ENCODE measurements at places on chromosomes 3 and 15. TPM values are rescaled to one million over a fixed set of nuclear protein-coding genes. Genes with fewer than 3 reads are reported as not detected.

The SYNM gene
- 5.7 TPM for total RNA-seq

The SPESP1 gene
- 2.1 TPM for total RNA-seq

The CD86 gene
- not detected for total RNA-seq

The TMEM39A gene
- total RNA-seq, result 45.4 TPM

The ZNF502 gene
- total RNA-seq, result 4.8 TPM

The MORC1 gene
- not detected for total RNA-seq

The MAGEL2 gene
- not detected for total RNA-seq

The SPRED1 gene
- total RNA-seq, result 39.6 TPM

The SLC22A14 gene
- 0.13 TPM for total RNA-seq

The KATNBL1 gene
- total RNA-seq, result 76.2 TPM

The SEC62 gene
- total RNA-seq, result 41.5 TPM

The FHIT gene
- total RNA-seq, result 2.5 TPM

The FBXO40 gene
- total RNA-seq, result not detected

The ZBTB38 gene
- total RNA-seq, result 134 TPM

Data from thoracic aorta endothelial cell (primary cell).